ENCODE measurements at places on chromosomes 3 and 15.

DNA sequence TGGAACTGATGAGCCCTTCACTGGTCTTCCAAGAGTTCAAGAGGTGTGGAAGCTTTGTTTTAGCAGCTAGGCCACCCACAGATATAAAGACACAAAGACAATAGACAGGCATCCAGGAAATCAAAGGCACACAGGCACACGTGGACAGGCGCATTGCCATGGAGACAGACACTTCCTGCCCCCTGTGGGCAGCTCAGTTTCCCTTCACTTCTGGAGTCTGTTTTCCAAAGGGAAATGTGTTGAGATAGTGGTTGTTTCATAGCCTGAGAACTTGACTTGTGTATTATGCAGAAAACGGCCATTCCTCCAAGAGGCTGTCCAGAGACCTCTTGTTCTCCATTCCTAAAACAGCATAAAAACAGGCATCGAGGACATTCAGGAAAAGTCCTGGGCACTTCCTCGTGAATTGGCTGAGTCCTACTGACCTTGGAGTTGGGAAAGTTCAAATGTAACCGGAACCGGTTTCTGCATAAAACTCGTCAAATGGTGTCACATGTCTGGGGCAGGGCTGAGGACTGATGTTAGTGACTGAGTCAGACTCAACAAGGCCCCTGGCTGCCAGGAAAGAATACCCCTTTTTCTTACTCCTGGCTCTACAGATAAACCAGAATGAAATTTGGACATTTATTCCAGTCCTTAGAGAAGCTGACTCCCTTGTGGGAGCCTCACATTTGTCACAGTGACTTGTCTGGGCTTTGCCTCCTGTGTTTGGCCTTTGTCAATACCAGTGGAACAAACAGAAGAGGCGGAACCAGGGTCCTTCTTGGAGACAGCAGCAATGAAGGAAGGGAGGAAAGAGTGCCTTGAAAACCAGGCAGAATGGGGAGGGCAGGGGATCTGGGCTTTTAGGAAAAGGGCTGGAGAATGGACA, 1.3 kb downstream of the ALPK3 start:
- DNase-seq: peak; percentile 15

- peak; percentile 54 for DNase-seq
Measured at GRCh38 chr3:73451301-73451944, 173.3 kb downstream of the PDZRN3 start.

DNA sequence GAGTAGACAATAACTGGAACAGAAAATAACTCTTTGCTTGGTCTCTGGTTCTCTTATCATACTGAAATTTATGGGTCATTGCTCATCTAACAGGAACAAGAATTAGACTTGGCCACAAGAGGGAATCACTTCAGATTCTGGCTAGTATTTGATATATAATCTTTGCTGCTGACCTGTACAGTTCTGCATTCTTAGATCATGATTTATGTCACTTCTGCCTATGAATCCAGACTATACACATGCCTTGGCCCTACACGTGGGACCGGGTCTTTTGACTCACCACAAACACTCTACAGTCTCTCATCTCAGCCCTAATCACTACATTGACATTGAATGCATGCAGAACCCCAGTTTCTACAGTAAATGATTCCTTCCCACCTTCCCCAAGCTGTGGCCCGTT, 162.5 kb upstream of the SOX2 start:
- DNase-seq: no peak

GRCh38 chr3:73107676-73108187, 46.3 kb downstream of the EBLN2 start:
- no peak for DNase-seq

- no peak for DNase-seq
Measured at GRCh38 chr3:45599424-45599886, 4.9 kb downstream of the LIMD1 start.

DNA sequence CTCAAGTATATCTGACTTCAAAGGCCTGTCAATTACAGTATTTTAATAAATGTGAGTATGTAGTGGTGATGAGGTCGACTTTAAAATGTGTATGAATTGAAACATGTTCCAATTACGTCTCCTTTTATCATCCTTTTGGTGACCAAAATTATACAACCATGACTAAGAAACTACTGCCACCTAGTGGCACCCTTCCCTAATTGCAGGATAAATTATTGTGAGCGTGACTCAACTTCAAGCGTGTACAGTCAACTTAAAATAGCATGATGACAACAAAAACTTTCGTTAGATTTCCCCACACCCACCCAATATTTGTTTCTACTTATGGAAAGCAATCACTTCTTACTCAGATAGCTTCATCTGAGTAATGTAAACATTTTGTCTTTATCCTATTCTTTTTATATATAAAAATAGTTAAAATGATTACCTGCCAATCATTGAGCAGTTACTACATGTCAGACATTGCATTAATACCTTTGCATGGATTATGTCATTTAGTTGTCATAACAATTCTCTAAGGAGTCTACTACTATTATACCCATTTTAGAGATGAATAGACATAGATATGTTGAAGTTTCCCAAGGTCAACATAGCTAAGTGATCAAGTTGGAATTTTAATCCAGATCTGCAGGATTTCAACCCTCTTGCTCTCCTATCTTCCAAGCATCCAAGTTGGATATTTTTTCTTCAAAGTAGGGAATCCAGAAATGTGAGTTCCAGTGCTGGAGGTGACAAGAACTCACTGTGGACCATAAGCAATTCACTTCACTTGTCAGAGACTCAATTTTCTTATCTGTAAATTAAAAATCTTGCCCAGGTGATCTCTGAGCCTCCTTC, 106.0 kb downstream of the MEX3B start:
- DNase-seq: peak; percentile 55

DNA sequence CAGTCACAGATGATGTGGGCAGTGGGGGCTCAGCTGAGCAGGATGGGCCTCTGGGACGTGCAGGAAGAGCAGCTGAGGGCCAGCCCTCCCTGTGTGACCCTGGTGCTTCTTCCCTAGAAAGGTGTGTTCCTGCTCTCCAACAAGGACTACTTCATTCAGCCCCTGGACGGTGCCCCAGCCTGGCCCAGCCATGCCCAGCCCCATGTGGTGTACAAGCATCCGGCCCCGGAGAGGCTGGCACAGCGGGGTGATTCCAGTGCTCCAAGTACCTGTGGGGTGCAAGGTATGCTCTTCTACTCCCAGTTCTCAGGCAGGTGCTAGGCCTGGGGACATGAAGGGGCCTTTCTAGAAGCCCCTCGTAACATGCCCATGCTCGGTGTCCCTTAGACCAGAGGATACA, 38.3 kb downstream of the SAXO2 start:
- DNase-seq: no peak

GRCh38 chr3:97009427-97010019, 195.1 kb downstream of the EPHA6 start:
- DNase-seq: no peak

DNA sequence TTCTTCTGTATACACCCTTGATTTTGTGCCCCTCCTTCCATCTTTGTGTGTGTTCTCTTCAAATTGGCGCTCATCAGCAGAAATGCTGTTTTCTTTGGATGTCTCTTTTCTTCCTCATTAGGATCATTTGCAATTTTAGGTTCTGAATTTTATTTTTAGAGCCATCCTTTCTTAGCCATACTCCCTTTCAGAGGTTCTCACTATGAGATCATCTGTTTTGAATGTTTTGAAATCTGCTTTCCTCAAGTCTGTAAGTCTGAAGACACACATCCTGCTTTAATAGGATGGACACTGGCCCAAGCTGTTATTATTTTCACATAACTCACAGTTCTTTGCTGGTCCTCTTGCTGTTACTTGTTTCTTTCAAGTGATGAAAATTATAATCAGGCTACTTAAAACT, 124.8 kb downstream of the BDH1 start:
- no peak for DNase-seq

- no peak for DNase-seq
Measured at GRCh38 chr3:170697131-170697530, 111.3 kb upstream of the SLC7A14 start.

DNA sequence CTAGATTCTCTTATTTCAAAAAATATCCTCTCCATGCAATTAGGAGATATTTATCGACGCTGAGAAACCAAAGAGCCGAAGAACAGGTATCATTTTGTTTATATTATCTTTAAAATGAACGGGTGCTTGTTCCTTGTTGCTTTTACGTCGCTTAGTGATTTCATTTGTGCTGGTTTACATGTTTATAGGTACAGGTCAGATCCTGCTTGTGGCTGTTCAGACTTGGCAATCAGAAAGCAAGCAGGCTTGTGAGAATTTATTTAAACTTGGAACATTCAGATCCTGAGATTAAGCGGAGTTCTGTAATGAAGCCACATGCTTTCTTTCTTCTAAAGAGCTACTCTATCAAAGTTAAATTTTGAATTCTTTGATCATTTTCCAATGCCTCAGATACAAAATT, 43.0 kb upstream of the ATP2C1 start:
- DNase-seq: no peak

- DNase-seq: no peak
Measured at GRCh38 chr3:94121161-94121560, 58.3 kb downstream of the NSUN3 start.

DNA sequence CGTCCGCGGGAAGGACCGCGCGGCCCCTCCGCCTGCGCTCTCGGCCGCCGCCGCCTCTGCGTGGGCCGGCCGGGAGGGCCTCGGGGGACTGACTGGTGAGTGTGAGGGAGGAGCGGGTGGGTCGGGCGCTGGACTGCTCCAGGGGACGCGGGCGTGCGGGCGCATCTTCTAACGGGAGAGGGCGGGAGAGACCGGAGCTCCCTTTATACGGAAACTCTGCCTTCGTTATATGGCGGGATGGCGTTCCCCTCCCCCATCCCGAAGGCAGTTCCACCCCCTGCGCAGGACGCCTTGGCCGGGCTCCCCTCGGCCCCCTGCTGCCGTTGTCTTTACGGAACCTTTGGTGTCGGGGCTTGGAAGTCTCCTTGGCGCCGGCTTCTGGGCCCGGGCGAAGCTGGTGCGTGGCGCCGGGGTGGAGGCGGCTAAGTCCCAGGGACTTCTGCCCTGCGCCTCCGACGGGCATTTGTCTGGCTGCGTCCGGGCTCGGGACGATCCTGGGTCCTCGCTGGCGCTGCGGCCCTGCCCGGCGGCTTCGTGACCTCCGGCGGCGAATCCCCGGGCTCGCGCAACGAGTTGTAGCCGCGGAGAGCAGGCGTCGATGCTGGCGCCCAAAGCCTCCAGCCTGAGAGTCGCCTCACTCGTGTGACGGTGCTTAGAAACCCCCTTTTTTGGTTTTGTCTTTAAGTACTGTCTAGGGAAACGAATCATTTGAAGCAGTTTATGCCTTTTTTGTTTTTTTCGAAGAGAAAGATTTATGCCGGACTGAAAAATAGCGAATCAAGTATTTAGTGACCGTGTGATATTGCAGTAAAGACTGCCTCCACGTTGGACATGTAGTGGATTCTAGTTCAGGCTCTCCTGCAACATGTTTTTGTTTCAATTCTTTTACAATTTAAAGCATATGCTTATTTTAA, 623 bp downstream of the ZNF639 start:
- peak; percentile 68 for DNase-seq

DNA sequence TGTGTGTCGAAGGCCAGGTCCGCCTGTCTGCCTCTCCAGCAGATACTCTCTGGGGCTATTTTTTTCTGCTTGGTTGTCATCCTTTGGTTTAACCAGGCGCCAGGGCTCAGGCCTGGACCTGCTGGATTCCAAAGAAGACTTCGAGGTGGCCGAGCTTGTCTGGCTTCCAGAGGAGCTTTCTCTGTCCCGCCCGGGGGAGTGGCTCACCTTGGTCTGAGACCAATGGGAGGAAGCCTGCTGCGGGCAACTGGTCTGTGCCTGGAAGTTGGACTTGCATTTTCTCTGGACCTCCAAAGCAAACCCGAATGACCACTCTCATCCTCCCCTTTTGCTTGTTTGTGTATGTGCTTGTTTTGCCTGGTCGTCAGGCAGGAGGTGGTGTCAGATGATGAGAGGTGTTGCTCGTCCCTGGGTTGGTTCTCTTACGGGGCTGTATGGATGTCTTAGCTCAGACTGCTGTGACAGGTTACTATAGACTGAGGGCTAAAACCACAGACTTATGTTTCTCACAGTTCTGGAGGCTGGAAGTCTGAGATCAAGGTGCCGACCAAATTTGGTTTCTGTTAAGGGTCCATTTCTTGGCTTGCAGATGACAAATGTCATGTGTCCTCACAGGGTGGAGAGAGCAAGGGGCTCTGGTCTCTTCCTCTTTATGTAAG, 19.3 kb downstream of the IGF1R start:
- DNase-seq: no peak
